ENCODE measurements at places on chromosomes 16 and 17.
A peak's percentile ranks its signal among the peaks of the same experiment; 100 is the strongest.

- no peak for DNase-seq
These were observed 23.6 kb upstream of the TRAP1 start for GRCh38 chr16:3740934-3741333.

DNA sequence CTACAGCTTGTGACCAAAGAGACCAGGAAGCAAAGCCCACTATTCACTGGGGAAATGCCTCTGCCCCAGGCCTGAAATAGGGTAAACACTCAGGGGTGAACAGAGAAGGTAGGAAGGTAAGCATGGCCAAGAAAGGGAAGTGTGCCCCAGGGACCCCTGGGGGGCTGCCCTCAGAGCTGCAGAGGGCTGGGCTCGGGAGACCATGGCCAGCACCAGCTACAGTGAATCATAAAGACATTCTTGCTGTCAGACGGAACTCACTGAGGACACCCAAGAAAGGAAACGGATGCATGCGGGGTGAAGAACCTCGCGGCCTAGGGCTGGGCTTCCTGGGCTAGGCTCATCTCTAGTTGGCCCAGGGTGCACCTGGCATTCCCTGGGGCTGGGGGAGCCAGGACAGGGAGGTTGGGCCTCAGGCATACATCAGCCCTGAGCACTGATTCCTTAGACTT is 9.6 kb downstream of the HIC1 start:
- DNase-seq, result no peak

- no peak for DNase-seq
These were observed 19.2 kb downstream of the CIITA start for GRCh38 chr16:10896165-10896564.

DNA sequence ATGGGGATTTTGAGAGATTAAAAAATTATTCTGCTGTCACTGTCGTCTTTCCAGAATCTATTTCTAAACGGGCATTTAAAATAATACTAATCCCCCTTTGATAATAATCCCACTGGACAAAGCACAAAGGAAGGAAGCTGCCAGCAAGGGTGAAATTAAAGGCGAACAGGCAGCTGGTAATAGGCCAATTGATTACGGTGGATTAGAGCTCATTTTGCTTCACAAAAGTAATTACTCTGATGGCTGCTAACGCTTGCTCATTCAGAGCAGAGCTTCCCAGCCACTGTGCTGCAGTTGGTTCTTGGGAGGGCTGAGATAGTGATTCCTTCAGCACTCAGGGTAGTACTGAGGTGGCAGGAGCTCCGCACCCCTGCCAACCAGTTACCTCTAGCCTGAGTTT is 205.7 kb downstream of the SNX29 start:
- no peak for DNase-seq

GRCh38 chr16:61858988-61859387 is 177.2 kb downstream of the CDH8 start:
- no peak for DNase-seq

- no peak for DNase-seq
These were observed 121.0 kb downstream of the ANKRD11 start for GRCh38 chr16:89369266-89369895.

DNA sequence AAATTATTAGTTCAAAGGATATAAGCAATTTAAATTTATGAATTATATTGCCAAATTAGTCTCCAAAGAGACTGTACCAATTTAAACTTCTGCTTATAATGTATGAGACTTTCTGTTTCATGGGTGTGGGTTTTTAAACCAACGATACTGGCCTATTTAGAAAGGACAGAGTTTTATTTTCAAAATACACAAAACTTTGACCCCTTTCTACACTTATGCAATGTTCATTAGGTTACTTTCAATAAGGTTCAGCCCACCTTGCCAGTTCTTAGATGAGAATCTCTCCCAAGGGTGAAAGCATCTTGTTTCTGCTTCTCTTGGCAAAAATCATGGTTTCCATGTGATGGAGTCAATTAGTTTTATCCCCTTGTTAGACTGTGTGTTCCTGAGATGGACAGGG is 84.7 kb downstream of the MYO1D start:
- DNase-seq, result no peak

- no peak for DNase-seq
These were observed 140.9 kb downstream of the SHISA9 start for GRCh38 chr16:13042291-13042685.

DNA sequence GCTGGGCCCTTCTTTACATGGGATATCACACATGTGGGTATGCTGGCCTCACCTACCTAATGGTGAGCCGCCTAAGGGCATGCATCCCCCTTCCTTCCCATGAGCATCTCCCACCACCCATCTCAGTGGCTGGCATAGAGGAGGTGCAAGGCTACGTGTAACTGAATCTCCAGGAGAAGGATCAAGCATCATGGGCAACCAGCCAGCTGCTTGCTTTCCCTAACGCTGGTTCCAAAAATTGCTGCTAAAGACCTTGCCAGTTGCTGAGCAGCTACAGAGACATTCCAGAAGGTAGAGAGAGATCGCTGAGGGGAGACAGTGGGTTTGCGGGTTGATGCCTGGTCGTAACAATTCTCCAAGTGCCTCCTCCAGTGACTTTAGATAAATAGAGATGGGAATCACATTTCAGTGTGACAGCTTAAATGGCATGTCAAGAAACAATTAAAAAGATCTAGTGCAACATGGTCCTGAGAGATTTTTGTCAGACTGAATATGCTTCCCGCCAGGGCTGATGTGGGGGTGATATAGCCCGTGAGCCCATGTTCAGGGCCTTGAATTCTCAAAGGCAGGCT is 378.4 kb upstream of the CDH5 start:
- no peak for DNase-seq

DNA sequence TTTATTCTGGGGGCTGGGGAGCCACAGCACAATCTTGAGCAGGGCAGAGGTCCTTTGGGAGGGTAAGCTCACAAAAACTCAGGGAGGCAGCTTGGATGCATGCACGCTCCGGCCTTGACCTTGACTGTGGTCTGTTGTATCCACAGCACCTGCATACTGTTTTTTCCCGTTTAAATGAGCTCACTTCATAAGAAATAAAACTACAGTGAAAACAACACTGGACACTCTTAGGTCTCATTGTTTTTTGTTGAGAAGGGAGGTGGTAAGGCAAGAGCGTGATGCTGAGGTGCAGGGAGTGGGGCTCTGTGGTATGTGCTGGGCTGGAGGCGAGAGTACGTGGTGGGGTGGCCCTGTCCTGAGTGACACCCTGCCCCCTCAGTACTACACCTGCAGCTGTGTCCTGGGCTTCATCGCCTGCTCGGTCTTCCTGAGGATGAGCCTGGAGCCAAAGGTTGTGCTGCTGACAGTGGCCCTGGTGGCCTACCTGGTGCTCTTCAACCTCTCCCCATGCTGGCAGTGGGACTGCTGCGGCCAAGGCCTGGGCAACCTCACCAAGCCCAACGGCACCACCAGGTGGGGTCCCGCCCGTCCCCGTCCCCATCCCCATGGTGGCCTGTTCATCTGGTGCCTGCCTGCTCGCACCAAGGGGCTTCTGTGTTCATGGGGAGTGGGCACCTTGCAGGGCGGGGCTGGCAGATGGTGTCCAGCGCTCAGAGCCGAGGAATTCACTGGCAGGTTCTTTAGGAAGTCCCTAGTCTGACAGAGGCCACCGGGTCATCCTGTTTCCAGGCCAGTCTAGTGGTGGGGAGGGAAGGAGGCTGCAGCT is 44.2 kb downstream of the ADCY7 start:
- DNase-seq, result no peak

- peak; percentile 36 for DNase-seq
These were observed 3.9 kb upstream of the HEXIM1 start for GRCh38 chr17:45144199-45145034.

DNA sequence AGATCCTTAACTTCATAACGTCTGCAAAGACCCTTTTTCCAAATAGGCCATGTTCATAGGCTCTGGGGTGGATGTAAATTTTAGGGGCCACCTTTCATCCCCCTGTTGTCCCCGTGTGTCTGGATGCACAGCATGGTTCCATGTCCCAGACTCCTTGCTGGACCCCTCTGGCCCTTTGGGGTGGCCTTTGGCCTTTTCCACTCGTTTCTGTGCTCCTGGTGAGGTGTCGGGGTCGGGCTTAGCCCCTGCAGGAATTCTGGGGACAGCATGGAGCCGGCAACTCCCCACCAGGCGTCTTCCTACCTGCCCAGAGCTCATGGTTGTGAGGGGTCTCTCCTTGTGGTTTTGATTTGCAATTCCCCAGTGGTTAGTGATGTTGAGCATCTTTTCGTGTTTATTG is 183.5 kb downstream of the SEC14L1 start:
- DNase-seq, result no peak

DNA sequence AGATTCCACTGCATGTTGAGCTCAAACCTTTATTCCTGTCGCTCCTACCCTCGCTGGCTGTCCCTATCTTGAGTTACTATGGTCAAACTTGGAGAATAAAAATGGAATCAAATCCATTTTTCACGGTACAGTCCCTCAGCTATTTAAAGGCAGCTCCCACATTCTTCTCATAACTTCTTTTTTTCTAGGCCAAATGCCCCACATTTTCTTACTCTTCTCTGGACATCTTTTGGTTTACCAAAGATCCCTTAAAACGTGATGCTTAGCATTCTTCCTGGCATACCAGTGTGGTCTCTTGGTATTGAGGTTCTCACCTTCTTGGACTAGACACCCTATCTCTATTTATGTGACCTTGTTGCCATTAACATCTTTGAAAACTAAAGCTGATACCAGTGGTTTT is 48.3 kb upstream of the MAF start:
- DNase-seq, result no peak

GRCh38 chr16:18789850-18790706 is at the start of gene RPS15A:
Gene RPS15A, minus strand, starts transcription at chr16:18790334. Its CDS starts 1,221 bp downstream, at chr16:18789113.
- peak; percentile 92 for DNase-seq

GRCh38 chr16:68236826-68237242 is 907 bp upstream of the ESRP2 start:
- no peak for DNase-seq

GRCh38 chr16:4920826-4921225 is 16.1 kb downstream of the PPL start:
- no peak for DNase-seq

- no peak for DNase-seq
These were observed 26.1 kb downstream of the ZFPM1 start for GRCh38 chr16:88478889-88479792.

GRCh38 chr17:76547183-76547641 is 7.4 kb downstream of the PRCD start:
- DNase-seq, result peak; percentile 56

- no peak for DNase-seq
These were observed 36.7 kb upstream of the ULK2 start for GRCh38 chr17:19904412-19904811.

DNA sequence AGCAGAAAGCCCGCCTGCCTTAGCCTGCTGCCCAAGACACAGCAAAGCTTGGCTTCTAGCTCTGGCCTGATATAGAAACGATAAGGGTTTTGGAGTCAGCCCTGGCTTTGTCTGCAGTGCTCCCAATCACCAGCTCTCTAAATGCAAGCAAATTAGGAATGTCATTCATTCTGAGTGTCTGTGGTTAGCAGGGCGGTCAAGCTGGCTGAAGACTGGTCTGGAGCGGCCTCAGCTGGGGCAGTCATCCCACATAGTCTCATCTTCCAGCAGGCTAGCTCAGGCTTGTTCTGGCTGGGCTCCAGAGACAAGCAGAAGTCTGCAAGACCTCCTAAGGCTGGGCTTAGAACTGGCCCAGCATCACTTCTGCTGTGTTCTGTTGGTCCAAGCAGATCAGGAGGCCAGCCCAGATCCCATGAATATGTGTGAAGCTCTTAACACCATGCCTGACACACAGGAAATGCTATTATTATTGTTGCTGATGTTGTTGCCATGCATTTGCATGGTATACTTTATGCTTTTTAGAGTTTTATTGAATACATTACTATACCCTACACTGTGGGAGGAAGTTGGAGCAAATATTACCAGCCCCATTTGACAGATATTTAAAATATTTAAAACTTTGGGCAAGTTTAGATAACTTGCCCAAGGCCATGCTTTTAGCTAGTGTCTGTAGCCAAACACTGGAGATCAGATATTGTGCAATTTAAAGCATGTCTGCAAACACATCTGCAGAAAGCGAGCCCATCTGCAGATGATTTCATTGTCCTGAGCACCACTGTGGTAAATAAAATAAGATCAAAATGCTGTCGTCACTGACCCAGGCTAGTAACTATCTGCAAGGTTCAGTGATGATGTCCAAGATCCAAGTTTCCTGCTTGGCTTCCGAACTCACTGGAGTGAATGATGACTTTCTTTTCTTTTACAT is 24.8 kb downstream of the TMC7 start:
- DNase-seq, result no peak

GRCh38 chr17:794876-795275 is 12.7 kb downstream of the MRM3 start:
- peak; percentile 39 for DNase-seq

DNA sequence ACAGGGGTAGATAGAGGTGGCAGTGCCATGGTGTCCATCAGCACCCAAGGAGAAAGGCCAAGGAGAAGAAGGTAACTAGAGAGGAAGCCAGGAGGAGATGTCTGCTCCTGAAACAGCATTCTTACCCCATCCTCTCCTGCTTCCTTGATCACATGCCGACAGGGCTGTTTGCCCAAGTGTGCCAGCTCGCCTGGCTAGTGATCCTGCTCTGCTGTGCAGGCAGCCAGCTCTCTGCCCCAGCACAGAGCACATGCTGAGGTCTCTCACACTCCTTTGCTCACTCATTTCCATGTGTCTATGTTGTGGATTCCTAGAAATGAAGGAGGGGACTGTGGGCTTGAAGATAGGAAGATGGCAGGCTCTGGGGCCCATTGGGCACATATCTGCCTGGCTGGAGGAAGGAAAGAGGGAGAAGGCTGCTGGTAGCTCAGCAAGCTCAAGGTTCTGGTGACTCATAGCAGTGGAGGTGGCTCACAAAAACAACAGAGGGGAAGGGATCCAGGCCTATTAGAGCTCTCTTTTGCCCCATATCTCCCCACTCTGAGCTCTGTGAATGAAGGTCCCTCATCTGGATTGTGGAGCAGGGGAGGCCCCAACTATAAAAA is 54.3 kb downstream of the NEUROD2 start:
- DNase-seq, result no peak

- DNase-seq, result no peak
These were observed 56.0 kb downstream of the ABAT start for GRCh38 chr16:8730335-8730915.

- no peak for DNase-seq
These were observed at the start of gene CARD14 for GRCh38 chr17:80169784-80170500. Gene CARD14, plus strand, starts transcription at chr17:80170030. Its CDS starts 11,409 bp downstream, at chr17:80181439.

GRCh38 chr17:78306913-78307312 is 53.0 kb downstream of the SOCS3 start:
- DNase-seq, result no peak

DNA sequence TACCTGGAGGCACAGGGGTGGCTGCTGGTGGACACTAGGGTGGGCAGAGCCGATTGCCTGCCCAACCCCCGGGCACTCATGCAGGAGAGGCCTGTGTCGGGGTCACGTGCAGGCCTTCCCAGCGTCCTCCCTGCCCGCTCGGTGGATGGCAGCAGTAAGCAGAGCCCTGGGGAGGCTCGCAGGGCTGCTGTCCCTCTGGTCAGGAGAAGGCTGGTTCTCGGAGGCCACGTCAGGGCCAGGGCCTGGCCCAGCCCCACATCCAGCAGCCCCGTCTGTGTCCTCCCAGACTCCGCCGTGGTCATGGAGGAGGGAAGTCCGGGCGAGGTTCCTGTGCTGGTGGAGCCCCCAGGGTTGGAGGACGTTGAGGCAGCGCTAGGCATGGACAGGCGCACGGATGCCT is 35.6 kb downstream of the TSC2 start:
- DNase-seq, result no peak
